ENCODE measurements at places on chromosomes 1 and 21. TPM values are rescaled to one million over a fixed set of nuclear protein-coding genes. Genes with fewer than 3 reads are reported as not detected.

GRCh38 chr1:111364690-111365089 is 62.8 kb downstream of the OVGP1 start:
- DNase-seq: no peak

- DNase-seq: no peak
These were observed 34.9 kb downstream of the ASH1L start for GRCh38 chr1:155527677-155528076.

DNA sequence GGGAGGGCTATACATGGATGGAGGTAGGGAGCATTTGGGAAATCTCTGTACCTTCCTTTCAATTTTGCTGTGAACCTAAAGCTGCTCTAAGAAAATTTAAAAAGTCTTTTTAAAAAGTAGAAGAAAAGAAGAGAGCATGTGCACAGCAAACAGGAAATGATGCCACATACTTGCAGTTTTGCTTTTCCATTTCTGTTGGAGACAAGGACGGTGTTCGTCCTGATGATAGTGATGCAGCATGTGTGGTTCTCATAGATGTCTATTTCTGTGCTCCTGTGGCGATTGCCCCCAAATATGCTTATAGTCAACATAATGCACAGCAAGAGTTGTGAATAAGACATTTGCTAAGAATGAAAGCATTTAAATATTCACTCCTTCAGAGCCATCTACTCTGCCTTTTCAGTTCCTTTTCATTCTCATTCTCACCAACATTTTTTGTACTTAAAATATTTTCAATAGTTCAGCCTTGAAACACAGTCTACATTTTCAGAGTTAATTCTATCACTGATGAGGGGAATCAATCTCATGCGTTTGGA is 66.6 kb downstream of the LRRC8C start:
- no peak for DNase-seq

OR13G1 gene
- not detected for total RNA-seq

- DNase-seq: no peak
These were observed 1.3 kb downstream of the TMEM269 start for GRCh38 chr1:42786097-42786496.

All from uterus (tissue), 4 donors.